ENCODE measurements at places on chromosomes 4 and X.

GRCh38 chr4:130233377-130234047 is 1137.6 kb downstream of the C4orf33 start:
- DNase-seq: no peak

DNA sequence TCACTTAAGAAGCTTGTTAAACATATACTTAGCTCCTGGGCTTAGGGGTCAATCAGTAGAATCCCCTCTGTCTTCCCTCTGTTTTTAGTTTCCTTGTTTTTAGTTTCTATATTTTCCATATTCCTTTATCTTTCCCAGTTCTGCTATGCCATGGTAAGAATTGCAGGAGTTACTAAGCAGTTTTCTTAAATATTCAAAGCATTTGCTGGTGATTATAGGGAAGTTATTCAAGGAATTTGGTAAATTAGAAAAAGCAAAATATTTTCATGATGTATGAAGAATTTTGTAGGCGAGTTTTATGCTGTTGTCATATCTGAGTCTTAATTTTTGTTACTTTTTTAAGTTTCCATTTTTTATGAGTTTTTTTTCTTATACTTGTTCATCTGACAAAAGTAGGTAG is 91.6 kb upstream of the NUDT6 start:
- no peak for DNase-seq

DNA sequence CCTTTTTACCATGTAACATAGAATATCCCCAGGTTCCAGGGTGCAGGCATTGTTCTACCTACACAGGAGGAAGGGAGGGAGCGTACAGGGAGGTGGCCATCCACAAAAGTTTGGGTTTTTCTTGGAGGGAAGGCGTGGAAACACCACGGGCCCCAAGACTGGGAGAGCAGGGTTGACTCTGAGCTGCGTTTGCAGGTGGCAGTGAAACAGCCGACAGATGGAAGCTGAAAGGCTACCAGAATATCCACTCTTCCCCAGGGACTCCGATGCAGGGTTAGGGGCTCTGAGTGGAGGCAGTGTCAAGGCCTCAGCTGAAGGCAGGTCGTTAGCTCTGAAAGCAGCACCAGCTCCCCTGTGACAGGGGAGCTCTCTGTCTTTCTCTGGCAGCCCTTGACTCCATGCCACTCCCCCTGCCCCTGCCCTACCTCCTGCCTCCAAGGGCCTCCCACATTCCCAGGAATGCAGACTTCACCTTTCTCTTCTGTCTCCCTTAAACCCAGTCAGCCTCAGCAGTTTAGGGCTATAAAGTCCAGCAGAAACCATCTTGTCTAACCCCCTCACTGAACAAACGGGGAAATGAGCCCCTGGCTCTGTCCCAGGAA is 14.0 kb upstream of the GLOD5 start:
- no peak for DNase-seq

- no peak for DNase-seq
Observed at GRCh38 chr4:169274033-169274432, 3.3 kb upstream of the SH3RF1 start.

DNA sequence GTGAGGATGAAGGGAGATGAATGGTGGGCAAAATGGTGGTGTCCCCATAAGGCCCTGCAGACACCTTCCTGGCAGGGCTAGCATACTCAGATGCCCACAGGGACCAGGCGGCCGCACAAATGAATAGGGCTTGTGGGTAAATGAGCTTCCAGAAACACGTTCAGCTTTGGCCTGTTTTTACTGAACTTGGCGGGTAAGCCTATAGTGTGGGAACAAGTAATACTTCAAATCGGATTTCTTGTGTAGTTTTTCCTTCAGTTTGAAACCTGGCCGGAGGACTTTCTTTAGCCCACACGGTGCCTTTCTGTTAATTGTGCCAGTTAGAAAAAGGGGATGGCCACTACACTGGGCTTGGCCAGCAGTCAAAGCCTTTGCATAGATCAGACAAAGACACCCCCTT is 22.8 kb downstream of the SMS start:
- DNase-seq: peak; percentile 25

DNA sequence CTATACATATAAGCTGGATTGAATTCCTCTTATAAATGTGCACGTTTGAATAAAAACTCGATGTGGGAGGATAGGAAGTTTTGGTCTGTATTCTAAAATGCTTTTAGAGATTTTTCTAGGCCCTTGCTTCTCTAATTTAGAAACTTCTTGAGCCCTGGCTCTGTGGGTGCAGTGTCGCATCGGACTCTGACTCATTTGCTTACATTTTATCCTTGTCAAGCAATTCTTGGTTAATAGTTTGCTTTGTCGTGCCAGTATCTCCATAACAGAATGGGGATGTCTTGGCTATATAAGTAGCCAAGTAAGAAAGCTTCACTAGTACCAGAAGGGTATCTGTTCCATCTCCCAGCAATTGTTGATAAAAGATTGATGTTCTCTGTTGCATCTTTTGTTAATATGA is 10.7 kb downstream of the SGMS2 start:
- DNase-seq: no peak

GRCh38 chr4:10066206-10066605 is 44.9 kb upstream of the SLC2A9 start:
- no peak for DNase-seq

DNA sequence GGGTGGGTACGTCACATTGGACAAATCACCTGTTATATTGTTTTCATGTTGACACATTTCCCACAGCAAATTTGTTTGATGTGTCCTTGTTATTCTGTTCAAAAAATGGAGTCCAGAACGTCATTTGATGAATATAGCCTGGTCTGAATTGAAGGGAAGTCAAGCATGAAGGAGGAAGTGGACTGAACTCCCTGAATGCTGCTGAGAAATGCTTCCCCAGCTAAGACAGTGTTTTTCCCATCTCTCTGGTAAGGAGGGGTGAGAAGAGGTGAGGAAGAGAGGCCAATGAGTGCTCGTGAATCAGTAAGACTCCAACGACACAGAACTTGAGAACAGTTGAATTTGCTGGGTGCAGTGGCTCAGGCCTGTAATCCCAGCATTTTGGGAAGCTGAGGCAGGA is 127.4 kb downstream of the RBM47 start:
- no peak for DNase-seq

DNA sequence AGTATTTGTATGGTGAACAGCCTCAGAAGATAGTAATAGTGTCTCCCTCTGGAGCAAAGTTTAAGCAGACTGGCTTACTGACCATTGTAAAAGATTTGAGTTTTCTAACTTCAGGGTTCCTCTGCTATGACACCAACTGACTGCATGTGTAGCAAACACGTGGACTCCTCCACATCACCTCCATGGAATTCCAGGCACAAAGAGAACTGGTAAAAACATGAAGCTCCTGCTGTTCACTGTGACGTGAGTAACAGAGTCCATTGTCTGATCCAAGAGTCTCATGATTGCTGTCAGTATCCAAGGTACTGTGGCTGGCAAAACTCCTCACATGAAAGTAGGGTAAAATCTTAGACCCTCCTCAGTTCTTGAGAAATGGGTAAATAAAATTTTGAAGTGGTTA is 107.6 kb upstream of the FAM9B start:
- no peak for DNase-seq

- no peak for DNase-seq
Observed at GRCh38 chr4:139736274-139736660, 70.6 kb downstream of the MGST2 start.

DNA sequence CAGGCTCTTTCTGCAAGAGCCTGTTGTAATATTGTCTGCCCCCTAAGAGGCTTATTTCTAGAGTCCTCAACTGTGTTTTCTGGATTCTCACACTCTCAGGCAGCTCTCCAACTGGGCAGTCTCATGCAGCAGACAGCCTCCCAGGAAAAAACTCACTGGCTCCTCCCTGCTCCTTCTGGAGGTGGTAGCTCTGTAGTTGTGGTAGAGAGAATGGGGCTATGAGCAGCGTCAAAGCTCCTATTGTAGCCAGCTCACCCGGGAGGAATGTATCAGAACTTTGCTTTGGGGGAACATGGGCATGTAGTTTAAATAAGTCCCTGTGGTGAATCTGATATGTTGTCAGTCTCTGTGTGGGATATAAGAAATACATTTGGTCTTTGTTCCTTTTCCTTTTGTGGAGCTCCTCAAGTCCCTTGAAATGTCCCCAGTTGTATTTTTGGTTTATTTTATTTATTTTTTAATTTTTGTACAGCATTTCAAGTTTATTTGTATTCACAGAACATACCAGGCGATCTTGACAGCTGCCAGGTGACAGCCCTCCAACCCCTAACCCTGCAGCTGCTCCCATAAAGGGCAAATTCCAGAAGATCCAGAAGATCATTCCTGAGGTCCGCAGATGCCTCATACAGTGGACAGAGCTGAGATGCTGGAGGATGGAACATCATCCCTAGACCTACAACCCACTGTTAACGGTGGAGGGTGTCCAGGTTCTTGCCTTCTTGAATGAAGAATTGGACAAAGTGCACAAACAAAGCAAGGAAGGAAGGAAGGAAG is 45.7 kb downstream of the TRIM61 start:
- DNase-seq: no peak

DNA sequence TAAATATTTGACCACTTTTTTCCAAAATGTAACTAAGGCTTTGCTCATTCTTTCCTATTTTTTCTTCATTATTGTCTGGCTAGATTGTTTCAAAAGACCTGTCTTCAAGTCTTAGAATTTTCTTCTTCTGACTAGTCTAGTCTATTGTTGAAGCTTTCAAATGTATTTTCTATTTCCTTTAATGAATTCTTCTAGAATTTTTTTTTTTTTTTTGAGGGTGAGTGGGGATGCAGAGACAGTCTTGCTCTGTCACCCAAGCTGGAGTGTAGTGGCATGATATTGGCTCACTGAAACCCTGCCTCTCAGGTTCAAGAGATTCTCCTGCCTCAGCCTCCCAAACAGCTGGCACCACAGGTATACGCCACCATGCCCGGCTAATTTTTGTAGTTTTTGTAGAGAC is 141.4 kb downstream of the TET2 start:
- no peak for DNase-seq

GRCh38 chr4:154329268-154329868 is 162.2 kb downstream of the DCHS2 start:
- no peak for DNase-seq

DNA sequence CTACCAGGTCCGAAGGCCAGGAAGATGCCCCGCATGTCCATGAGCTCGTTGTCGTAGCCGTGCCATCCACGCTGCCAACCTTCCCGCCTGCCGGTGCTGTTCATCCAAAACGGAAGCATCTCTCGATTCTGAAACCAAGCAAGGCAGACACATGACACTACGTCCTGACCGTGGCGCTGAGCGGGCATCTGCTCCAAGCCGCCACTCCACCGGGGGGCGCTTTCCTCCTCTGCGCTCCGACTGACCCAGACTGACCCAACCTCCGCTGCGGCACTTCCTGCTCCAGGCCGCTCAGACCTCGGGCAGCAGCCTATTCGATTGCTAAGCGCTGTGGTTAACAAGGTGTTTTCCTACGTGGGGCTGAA is 120.5 kb downstream of the ENPP6 start:
- peak; percentile 50 for DNase-seq

- DNase-seq: no peak
Observed at GRCh38 chr4:124253080-124253479, 459.5 kb downstream of the ANKRD50 start.

DNA sequence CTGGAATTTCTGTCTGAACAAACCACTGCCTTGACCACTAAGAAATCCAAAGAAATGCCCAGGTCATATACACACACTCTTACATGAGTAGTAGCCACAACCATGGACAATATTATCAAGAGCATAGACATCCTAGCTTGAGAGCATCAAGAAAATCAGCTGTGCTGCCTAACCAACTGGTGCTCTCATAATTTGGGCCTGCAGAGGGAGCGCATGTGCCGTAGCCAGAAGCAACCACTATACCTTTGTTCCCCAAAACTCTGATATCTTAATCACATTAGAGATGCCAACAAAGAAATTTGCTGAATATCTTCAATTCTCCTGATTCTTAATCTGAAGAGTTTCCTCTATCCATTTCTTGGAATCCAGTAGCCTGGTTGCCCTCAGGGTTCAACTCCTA is 163.6 kb downstream of the ZNF674 start:
- DNase-seq: no peak

DNA sequence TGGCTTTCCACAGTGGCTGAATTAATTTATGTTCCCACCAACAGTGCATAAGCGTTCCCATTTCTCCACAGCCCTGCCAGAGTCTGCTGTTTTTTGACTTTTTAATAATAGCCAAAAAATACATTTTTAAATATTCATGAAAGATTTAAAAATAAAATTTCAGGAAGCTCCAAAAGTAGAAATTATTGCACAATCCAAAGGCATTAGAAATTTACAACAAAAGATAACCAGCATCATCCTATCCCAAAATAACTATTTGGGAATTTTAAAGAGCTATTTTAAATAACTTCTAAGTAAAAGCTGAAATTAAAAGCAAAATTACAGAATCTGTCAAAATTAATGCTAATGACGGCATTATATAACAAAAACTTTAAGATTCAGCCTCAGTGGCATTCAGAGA is 131.5 kb downstream of the QDPR start:
- no peak for DNase-seq

GRCh38 chr4:123632693-123633030 is 236.1 kb downstream of the SPRY1 start:
- DNase-seq: no peak

DNA sequence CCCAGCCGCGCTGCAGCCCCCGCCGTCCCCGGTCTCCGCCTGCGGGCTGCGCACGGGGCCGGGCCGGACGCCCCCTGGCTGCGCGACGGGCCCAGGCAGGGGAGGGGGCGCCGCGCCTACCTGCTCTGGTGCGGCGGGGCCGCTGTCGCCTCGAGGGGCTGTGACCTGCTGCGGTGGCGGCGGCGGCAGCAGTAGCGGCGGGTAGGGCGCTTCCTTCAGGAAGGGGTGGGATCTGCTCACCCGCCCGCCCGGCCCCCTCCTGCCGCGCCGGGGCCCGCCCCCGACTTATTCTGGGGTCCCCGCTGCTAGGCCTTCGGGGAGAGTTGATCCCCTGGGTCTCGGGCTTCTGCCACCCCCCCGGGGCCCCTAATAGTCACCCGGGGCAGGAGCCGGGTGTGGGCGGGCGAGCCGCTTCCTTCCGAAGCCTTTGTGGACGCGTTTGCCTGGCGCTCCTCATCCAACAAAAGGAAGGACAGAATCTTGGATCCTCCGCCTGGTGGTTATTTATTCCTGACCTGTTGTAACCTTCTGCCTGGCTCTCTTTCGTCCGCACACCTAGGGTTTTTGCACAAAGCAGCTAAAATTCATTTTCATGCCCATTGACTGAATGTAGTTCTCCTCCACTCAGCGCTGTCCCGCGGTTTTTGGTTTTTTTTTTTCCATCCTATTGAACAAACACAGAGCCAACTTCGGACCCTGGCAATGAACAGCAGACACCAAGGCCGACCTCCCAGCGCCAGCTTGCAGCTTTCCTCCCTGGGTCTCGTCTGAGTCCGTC is at the start of gene TMEM150C:
TMEM150C (minus strand) TSS at position 203 of the 778 bp plus-strand sequence. CDS start 57,331 bp downstream, outside the sequence.
- DNase-seq: peak; percentile 17

GRCh38 chrX:16589826-16590225 is 60.1 kb upstream of the S100G start:
- DNase-seq: no peak

DNA sequence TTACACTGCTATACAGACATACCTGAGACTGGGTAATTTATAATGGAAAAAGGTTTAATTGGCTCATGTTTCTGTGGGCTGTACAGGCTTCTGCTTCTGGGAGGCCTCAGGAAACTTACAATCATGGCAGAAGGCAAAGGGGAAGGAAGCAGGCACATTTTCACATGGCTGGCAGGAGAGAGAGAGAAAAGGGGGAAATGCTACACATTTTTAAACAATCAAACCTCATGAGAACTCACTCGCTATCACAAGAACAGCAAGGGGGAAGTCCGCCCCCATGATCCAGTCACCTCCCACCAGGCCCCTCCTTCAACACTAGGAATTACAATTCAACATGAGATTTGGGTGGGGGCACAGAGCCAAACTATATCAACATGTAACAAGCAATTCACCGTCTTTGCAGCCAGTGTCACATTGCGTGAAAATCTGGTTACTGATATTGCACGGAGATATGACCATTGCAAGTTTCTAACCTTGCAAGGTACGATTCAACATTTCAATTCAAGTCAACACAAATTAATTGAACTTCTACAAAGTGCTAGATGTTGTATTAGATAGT is 61.7 kb upstream of the RELL1 start:
- DNase-seq: no peak
